ENCODE measurements at places on chromosomes 3 and 15.

DNA sequence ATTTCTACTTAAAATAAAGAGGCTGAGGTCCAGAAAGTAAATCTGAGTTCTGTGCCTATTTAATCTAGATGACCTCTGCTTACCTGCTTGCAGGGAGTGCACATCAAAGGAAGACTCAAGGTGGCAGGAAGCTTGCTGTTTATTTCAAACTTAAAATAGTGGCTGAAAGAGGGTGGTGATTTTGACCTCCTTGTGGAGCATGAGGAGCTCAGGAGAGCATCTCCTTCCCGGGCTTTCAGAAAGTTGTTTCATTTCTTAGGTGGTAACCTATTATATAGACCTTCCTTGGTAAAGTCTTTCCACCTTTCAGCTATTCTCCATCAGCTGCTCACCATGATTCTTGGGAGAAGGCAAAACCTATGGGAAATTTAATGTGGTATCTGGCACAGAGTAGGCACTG, 494 bp downstream of the GCSAM start:
- DNase-seq = no peak

DNA sequence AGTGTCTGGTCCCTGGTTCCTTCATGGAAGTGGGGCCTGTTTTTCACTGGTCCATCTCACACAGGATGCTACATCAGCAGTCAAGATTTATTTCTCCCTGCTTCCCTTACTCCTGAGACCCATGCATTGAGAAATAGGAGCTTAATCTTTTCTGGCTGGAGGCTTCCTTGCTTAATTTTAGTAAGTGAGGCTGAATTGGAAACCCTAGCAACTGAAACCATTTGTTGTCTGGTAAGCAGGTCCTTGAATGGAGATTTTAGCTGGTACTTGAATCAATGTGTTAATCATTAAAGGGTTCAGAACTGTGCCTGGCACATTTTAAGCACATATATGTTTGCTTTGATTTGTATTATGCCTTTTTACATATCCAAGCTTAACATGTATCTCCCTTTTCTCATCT, 20.2 kb upstream of the MEF2A start:
- no peak for DNase-seq

GRCh38 chr3:41434781-41435180, 235.5 kb downstream of the CTNNB1 start:
- no peak for DNase-seq

- no peak for DNase-seq
These were observed 39.2 kb downstream of the FAH start for GRCh38 chr15:80191897-80192595.

DNA sequence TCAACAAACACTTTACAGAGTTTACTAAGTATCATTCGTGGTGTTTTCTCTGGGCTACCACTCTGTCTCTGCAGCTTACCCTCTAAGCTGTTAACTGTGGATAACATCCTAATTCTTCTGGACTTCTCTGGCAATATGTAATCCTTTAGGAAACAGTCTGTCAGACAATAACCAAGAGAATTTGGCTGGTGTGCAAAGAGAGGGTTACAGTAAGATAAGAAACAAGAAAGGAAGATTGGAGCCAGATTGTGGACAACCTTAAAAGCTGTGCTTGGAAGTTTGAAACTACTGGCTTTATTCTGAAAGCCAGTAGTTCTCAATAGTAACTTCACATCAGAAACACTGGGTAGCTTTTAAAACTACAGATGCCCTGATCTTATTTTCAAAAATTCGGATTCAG, 778 bp downstream of the ARL6 start:
- DNase-seq = no peak

DNA sequence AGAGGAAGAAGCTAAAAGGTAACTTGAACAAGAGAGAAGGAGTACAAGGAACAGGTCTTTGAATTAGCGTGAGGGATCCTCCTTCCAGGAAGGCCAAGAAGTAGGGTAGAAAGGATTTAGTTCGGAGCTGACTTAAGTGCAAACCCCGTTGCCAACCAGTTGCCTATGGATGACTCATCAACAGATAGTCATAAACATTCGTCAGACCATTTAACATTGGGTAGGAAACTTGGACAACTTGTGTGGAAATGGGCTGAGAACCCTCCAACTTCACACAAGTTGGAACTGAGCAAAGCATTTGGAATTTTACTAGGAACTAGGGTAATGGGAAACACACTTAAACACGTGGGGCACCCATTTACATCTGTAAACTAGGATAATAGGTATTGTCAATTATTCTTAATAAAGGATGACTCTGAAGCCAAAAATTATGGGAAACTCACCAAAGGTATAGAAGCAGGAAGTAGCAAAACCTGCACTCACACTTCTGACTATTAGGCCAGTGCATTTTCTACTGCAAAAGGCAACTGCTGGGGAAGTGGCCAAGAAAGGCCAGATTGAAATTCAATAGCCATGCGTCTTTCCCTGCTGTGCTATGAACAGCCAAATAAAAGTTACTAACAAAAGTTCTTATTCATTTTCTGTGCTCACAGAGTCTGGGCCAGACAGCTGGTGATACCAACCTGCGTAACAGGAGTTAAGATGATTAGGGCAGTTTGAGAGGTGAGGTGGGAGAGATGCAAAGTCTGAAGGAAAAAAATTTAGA, 174.5 kb upstream of the TMC3 start:
- DNase-seq = no peak

DNA sequence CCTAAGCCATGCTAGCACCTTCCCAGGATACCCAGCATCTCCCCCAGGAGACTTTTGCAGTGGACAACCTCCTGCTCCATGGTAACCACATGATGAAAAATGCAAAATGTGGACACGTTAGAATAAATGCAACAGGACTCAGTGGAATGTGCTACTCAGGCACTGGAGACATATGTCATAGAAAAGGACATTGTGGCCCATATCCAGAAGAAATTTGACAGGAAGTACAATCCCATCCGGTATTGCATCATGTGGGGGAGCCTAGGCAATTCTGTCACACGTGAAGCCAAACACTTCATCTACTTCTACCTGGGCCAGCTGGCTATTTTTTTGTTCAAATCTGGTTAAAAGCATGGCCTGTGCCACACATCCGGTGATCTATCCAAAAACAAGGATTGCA, 227.2 kb upstream of the GPR149 start:
- no peak for DNase-seq

DNA sequence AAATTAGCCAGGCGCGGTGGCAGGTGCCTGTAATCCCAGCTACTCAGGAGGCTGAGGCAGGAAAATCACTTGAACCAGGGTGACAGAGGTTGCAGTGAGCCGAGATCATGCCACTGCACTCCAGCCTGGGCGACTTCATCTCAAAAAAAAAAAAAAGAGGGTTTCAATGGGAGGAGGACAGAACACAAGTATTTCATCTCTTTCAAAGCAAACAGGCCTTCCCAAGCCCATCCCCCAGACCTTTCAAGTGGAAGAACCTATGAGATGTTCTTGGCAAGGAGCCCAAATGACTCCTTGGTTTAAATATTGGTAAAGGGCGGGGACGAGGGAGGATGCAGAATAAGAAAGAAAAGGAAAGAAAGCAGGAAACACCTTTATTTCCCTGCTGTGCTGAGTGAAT, 62.2 kb upstream of the MCF2L2 start:
- peak; percentile 44 for DNase-seq

DNA sequence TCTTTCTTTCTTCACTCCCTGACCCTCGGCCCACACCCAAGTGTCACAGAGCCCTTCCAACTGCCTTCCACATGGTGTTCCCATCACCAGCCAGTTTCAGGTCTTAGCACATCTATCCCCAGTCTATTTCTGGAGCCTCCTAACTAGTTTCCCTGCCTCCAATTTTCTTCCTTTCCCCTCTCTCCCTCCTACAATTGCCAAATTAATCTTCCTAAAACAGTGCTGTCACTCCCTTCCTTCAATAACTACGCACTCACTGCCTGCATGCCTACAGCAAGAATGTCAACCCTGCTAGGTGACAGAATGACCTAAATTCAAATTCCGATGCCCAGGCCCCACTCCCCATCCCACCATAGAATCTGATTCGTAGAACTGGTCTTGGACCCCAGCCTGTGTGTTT, 36.1 kb upstream of the CA12 start:
- no peak for DNase-seq

Data from hematopoietic multipotent progenitor cell treated with erythropoietin and hydrocortisone succinate and interleukin-3 and kit ligand, for 4 days (in vitro differentiated cells).